Right forelimb (tissue), 1 donor: ENCODE measurements at places on chromosomes 13 and 19.

DNA sequence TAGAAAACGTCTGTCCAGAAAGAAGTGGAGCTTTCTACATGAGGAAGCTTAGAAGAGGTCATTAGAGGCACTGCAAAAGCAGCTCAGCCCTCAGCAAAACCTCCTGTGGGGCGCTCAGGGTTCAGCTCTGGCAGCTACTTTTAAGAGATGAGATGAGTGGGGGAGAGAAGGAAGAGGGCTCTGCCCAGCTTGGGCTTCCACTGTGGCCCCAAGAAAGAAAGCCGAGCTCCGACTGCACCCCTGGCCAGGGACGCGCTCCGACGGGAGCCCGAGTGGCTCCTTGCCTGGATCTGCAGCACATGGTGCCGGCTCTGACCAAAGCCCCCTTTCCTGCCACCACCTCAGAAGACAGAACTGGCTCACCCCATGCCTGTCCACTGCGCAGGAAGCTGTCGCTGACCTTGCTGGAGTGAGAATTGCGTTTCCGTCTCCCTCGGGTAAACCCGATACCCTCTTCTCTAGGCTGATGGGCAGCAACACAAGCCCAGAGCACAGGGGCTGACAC is 36.4 kb downstream of the NAXD start:
- DNase-seq, result no peak

GRCh38 chr13:91292630-91293221 is 54.8 kb upstream of the MIR17HG start:
- no peak for DNase-seq

- DNase-seq, result no peak
Observed at GRCh38 chr19:6413721-6414643, 10.6 kb downstream of the KHSRP start.

DNA sequence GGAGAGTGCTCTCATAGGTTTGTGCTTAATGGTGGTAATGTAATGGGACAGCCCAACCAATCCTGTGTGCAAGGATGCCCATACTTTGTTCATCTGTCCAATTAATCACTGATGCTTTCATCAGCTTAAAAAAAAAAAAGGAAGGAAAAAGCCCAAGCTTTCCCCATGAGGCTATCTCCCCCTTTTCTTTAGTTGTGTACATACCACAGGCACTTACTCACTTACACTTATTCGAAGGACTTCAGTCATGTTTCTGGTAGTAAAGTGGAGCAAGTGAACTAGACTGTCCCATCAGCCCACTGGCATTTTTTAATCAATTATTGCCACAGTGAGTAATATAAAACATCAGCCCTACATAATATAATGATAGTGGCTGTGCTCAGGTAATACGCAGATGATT is 183.5 kb upstream of the UFM1 start:
- DNase-seq, result no peak

GRCh38 chr13:47175172-47175866 is 278.5 kb upstream of the HTR2A start:
- DNase-seq, result no peak

DNA sequence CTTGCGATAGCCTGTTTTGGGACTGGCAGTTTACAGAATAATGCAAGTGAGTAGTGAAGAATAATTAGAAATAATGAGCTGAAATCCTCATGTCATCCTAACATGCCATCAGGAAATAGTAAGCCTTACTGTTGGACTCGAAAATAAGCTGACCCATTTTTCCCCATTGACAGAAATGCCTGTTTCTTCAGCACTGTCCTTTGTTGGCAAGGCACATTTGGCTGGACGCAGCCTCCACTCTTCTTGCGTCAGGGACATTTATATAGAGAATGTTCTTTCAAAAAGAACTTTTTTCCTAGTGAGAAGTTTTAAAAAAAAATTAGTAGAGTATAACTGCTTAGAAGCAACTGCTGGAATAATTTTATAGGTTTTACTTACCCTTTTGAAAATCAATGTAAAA is 47.1 kb downstream of the ARHGAP35 start:
- DNase-seq, result no peak
